Epithelial cell of proximal tubule (primary cell): ENCODE measurements at places on chromosomes 7 and 10. TPM values are rescaled to one million over a fixed set of nuclear protein-coding genes. Genes with fewer than 3 reads are reported as not detected.
A peak's percentile ranks its signal among the peaks of the same experiment; 100 is the strongest.

DNA sequence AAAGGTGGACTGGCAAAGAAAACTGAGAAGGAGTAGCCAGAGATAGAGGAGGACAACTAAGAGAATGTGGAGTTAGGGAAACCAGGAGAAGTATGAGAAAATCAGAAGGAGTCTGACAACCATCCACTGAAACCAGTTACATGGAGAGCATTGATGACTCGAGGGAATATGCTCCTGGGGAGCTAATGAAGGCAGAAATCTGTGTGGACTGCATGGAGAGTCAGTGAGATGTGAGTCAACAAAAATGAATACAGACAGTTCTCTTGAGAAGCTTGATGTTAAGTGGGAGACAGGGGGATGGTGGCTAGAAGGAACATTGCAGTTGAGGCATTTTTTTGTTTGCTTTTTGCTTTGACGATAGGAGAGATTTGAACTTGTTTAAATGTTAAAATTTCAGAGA is 34.3 kb upstream of the ZNF32 start:
- DNase-seq, result no peak

DNA sequence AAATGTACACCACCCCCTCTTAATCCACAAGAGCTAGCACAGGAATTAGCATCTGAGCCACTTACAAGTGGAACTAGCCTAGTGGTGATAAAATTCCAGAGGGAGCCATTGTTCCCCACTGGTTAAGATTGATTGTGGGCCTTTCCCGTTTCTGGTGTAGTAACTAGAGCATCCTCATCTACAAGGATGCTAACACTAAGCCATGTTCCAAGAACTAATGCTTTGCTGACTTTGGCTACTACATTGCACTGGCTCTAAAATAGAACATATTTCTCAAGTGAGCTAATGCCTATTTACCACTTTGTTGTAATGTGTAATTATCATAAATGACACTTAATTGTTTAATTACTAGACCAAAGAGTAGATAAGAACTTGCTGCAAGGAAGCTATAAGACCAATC is 143.7 kb downstream of the FZD1 start:
- no peak for DNase-seq

- peak; percentile 37 for DNase-seq
Observed at GRCh38 chr10:96292971-96293920, 11.0 kb upstream of the DNTT start.

- no peak for DNase-seq
Observed at GRCh38 chr10:11331726-11332125, 279.7 kb downstream of the USP6NL start.

Gene CPA1
- not detected in 2 replicates for total RNA-seq

Gene FOXP2
- total RNA-seq, result 0.06 and 0.22 TPM in 2 replicates

- peak; percentile 61 for DNase-seq
Observed at GRCh38 chr7:90720984-90721760, 125.1 kb downstream of the CDK14 start.

- DNase-seq, result no peak
Observed at GRCh38 chr7:150565239-150565638, 2.0 kb upstream of the GIMAP4 start.

DNA sequence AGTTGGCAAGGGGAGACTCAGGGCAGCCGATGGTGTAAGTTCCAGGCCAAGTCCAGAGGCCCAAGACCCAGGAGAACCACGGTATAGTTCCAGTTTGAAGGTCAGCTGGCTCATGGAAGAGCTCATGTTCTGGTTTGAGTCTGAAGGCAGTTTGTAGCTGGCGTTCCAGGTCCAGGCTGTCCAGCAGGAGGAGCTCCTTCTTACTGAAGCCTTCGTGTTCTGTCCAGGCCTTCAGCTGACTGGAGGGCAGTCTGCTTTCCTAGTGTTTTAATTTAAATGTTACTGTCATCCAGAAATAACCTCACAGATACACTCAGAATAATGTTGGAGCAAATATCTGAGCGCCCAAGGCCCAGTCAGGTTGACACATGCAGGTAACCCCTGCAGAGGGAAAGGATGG is 4.2 kb downstream of the SUN1 start:
- no peak for DNase-seq

GRCh38 chr10:133247681-133248333 is 10.2 kb downstream of the VENTX start:
- DNase-seq, result no peak

GRCh38 chr7:93646538-93646937 is 72.0 kb upstream of the CALCR start:
- DNase-seq, result no peak

DNA sequence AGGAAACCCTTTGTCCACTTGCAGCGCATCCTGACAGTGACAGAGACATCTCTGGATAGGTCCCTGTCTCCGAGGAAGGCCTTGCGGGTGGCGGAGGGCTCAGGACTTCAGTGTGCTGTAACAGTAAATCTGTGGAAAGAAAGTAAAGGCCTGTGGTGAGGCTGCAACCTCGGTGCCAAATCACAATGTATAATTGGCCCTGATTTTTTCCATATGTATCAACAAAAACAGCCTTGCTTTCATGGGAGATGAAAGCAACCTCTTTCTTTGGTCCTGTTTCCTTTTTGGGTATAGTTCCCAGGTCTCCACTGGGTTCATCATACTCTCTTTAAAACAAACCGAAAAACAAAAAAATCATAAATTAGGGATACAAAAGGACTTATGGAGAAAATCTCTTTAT is 110.9 kb upstream of the BMPER start:
- no peak for DNase-seq

DNA sequence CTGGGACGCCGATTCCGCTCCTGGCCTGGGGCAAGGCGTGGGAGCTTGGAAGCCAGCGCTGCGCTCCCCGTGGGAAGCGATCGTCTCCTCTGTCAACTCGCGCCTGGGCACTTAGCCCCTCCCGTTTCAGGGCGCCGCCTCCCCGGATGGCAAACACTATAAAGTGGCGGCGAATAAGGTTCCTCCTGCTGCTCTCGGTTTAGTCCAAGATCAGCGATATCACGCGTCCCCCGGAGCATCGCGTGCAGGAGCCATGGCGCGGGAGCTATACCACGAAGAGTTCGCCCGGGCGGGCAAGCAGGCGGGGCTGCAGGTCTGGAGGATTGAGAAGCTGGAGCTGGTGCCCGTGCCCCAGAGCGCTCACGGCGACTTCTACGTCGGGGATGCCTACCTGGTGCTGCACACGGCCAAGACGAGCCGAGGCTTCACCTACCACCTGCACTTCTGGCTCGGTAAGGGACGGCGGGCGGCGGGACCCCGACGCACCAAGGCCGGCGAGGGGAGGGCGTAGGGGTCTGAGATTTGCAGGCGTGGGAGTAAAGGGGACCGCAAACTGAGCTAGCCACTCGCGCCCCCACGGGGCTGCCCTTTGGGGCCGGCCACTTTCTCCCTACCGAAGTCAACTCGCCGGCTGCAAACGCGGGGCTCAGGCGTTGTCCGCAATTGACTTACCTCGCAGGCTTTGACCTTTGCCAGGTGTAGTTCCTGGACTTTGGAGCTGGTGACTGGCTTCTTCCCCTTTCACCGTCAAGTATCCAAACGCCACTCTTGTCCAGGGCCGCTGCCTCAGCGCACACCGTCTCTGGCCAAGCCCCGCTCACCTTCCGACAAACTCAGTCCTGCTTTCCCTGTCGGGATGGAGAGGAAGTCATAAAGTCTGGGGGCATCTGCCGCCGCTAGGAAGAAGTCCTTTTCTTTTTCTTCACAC is at the start of gene SCIN:
Gene SCIN (plus strand): TSS at position 187 of the 928 bp plus-strand sequence. CDS start 67 bp downstream, at position 254.
- DNase-seq, result no peak

Gene RELN
- total RNA-seq, result 1.2 and 3.8 TPM in 2 replicates

DNA sequence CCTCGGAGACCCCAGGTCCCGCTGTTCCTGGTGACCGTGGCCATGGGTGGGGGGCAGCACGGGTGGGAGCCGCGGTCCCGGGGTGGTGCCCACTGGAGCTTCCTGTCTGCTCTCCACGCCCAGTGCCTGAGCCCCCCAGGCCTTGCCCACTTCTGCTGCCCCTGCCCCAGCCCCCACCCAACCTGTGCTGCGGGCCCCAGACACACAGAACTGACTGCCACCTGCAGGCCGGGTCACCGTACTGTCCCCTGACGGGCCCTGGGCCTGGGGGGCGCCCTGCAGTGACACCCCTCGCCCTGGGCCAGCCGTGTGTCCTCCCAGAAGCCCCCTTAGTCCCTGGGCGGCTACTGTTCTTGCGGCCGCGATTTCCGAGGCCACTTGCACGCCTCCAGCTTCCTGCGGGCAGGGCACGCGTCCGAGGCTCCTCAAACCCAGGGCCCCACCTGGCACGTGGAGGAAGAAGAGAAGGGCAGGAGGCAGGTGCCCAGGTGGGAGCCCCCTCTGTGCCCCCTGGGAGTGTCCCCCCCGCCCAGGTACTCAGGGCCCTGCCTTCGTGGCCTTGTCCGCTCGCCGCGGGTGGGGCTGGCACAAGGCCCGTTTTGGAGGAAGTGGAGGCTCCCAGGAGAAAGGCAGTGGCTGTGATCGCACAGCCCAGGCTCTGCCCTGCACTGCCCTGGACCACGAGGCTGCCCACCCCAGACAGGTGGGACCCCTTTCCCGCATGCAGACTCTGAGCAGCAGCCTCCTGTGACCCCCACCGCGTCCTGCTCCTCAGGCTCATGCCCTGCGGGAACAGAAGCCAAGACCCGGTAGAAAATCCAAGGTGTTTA is 10.4 kb downstream of the TMEM184A start:
- no peak for DNase-seq

Gene ZPBP
- not detected in 2 replicates for total RNA-seq

Gene HNRNPA2B1
- total RNA-seq, result 287 and 348 TPM in 2 replicates

DNA sequence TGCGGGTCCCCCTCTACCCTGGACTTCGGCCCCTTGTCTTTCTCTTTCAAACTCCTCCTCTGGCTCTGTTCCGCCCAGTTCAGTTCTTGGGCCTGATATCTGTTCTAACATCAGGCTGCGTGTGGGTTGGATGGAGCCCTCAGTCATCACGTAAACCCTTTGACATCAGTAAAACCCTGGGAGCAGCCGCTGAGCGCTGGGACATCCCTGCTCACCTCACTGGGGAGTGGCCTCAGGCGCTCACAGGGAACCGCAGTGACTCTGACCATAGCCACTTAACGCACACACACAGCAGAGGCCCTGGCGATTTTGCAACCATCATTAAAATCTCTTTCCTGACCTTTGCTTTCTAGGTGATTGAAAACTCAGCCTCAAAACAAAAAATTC is 113.3 kb downstream of the CYTH3 start:
- DNase-seq, result no peak

Gene SMKR1
- total RNA-seq, result 0.94 TPM in 1 of 2 replicates, not detected in the other

Gene GDF10
- total RNA-seq, result not detected in 2 replicates
